ENCODE measurements at places on chromosomes 5 and 9.
A peak's percentile ranks its signal among the peaks of the same experiment; 100 is the strongest.

DNA sequence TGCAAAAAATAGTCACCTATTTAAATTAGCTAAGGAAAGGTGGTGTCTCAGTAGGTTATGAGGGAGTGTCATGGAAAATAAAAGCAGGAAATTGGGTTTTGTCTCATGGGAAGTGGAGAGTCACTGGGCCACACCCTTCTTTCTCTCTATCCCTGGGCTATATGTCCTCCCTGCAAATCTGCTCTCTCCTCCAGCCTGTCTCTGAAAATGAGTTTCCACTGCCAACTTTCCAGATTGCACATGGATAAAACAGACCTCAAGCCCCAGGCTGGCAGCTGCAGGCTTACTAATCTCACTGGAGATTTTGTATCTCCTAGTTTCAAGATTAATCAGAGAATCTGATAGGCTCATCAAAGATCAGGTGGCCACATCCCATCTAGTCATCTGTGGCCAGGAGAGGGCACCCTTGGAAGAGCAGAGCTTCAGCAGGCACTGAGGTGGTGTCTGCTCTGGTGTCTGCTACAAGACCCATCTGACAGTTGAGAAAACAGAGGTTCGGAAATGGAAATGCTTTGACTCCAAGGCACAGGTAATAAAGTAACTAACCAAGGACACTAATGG is 178.9 kb downstream of the MSX2 start:
- DNase-seq = no peak

- no peak for DNase-seq
Observed at GRCh38 chr9:113533335-113534225, 70.1 kb downstream of the RGS3 start.

DNA sequence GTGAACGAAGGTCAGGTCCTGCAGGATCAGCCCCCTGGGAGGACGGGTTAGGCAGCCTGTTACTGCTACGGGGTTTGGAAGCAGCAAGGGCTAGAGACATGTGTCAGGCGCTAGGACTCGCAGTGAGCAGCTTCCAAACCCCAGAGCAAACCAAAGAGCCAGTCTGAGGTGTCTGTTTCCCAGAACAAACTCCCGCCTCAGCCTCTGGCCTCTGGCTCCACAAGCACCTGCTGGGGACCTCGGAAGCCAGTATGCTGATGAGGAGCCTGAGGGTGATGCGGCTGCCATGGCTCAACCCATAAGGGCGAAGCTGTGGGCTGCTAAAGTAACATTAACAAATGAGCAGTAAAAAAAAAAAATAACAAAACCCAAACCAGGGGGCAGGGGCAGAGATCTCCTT is 35.0 kb downstream of the PRRT1B start:
- DNase-seq = no peak

DNA sequence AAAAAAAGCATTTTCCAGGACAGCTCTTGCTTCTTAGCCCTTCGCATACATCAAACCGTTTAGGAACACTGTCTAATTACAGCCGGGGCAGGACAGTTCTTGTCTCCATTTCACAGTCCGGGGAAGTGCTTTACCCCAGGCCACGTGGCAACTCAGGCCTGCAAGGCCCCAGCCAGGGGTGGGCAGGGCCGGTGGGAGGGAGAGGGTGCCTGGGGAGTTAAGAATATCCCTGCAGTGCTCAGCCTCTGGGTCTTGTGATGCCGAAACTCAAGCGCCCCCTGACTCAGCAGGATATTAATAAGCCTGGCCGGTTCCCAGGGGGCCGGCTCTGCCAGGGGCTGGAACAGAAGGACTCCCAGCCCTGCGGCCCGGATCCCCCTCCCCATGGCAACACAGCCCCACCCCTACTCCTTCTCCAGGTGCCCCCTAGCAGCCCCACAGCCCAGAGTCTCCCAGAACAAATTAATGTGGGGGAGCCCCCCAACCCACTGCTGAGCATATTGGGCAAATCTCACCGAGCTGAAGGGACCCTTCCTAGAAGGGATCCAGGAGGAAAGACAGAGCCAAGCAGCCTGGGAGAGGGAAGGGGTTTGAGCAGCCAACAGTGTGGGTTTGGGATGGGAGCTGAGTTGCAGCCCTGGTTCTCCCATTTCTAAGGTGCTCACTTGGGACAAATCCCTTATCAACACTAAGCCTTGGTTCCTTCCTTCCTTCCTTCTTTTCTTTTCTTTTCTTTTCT is 45.3 kb downstream of the PLPP7 start:
- peak; percentile 30 for DNase-seq

GRCh38 chr9:125867751-125868415 is 120.7 kb downstream of the PBX3 start:
- peak; percentile 17 for DNase-seq

DNA sequence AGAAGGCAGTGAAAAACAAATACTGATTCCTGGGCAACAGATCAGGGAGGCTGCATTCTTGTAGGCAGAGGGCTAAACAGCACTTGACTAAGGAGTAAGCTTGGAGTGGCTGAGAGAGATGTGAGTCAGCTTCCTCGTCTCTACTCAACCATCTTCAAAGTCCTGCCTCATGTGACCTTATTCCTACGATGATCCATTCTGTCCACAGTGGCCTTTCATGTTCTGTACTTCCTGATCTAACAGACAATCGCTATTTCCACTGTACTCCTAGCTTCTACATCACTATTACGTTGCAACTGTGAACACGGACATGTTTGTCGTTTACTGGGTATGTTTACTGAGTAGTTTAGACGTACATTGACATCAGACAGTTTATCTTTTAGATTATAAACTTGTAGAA is 365.4 kb downstream of the ARL15 start:
- no peak for DNase-seq

- peak; percentile 28 for DNase-seq
Observed at GRCh38 chr9:120362446-120362845, 217.5 kb downstream of the CDK5RAP2 start.

- DNase-seq = peak; percentile 9
Observed at GRCh38 chr9:87770616-87771315, 44.8 kb downstream of the CTSL start.

GRCh38 chr5:138793575-138793974 is 40.4 kb downstream of the CTNNA1 start:
- DNase-seq = peak; percentile 39

DNA sequence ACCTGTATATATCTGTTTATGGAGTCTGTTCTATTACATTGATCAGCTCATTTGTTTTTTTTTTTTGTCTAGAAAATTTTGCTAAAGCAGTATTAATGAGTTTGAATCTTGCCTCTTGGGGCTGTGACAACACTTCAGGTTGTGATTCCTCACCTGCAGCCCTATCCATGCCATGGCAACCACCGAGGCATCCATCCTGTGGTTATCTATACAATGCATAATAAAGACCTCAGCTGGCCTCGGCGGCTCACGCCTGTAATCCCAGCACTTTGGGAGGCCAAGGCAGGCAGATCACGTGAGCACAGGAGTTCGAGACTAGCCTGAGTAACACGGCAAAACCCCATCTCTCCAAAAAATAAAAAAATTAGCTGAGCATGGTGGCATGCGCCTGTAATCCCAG is 28.1 kb upstream of the PDCD1LG2 start:
- DNase-seq = no peak

- peak; percentile 37 for DNase-seq
Observed at GRCh38 chr5:72237415-72237814, 82.6 kb downstream of the MRPS27 start.

GRCh38 chr9:87698069-87698809 is 27.7 kb upstream of the CTSL start:
- DNase-seq = no peak

- DNase-seq = peak; percentile 3
Observed at GRCh38 chr9:12878351-12878978, 103.6 kb downstream of the LURAP1L start.

DNA sequence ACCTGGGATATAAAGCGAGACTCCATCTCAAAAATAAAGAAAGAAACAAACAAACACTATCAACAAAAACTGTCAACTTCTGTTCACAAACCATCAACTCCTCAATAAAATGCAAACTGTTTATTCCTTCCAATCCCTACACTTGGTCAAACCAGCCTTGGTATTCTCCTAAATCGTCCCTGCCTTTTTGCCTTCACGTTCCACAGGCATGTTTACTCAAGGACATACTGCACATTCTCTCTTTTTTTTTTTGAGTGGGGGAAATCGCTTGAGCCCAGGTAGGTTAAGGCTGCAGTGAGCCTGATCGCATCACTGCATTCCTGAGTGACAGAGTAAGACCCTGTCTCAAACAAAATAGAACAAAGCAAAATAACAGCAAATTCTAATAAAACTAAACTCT is 13.0 kb downstream of the UBAP2 start:
- DNase-seq = no peak

DNA sequence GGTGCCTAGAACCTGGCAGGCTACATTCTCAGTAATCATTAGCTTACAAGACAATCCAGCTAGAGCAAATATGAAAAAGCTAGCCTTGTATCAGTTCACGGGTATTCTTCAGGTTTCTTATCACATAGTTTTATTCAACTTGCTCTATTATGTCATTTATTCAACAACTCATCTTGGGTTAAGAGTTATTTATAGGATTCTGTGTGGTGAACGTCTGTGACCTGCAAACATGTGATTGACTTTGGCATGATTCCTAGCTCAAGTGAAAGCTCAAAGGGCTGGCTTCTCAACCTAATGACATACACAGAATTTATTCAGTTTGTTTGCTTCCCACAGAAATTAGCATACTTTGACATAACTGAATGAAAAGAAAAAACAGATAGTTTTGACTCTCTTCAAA is 173.1 kb downstream of the PLPPR1 start:
- no peak for DNase-seq

- DNase-seq = peak; percentile 53
Observed at GRCh38 chr5:8905021-8905420, 640.9 kb downstream of the SEMA5A start.

DNA sequence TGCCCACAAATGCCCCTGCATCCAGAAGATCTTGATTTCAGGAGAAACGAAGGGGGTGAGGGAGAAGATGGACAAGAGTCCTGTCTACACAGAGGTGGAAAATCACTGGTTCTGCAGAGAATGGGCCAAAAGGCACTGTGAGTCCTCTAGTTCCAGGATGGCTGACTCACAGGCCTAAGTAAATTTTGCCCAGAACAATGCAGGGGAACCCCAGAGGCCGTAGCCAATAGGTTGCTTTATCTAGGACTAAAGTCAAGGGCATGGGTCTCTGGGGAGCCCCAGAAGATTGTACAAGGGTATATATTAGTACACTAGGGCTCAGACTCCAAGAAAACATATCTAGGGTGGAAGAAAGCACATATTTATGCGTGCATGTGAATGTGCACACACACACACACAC is 98.0 kb downstream of the SLIT3 start:
- DNase-seq = peak; percentile 17

DNA sequence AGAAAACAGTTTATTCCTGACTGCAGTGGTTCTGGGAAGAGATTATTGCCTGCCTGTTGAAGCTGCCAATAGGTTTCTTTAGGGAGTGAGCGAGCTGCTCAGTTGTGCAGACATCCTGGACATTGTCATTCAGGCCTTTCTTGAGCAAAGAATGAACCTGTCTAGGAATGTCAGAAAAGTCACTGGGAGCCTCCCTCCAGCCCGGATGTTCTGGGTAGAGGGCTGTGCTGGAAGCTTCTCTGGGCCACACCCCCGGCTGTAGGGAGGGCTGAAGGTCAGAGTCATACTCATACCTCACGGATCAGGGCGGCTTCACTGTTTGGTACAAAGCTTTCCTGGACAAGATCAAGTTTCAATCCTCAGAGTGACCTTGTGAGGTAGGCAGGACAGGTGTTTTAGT is 33.4 kb upstream of the TBC1D2 start:
- DNase-seq = no peak

DNA sequence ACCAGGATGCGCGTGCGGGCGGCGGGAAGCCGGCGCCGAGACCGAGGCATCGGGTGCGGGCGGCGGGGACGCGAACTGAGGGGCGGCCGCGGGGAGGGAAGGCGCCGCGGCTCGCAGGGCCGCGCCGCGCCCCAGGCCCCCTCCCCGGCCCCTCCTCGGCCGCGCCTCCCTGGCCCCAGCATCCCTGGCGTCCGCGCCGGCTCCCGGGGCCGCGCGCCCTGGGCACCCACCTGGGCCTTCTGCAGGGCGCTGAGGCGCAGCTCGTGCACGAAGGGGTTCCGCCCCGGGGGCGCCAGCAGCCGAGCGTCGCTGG is 324 bp downstream of the LPCAT1 start:
- DNase-seq = peak; percentile 54

GRCh38 chr9:32468740-32469139 is 57.3 kb downstream of the RIGI start:
- DNase-seq = no peak

DNA sequence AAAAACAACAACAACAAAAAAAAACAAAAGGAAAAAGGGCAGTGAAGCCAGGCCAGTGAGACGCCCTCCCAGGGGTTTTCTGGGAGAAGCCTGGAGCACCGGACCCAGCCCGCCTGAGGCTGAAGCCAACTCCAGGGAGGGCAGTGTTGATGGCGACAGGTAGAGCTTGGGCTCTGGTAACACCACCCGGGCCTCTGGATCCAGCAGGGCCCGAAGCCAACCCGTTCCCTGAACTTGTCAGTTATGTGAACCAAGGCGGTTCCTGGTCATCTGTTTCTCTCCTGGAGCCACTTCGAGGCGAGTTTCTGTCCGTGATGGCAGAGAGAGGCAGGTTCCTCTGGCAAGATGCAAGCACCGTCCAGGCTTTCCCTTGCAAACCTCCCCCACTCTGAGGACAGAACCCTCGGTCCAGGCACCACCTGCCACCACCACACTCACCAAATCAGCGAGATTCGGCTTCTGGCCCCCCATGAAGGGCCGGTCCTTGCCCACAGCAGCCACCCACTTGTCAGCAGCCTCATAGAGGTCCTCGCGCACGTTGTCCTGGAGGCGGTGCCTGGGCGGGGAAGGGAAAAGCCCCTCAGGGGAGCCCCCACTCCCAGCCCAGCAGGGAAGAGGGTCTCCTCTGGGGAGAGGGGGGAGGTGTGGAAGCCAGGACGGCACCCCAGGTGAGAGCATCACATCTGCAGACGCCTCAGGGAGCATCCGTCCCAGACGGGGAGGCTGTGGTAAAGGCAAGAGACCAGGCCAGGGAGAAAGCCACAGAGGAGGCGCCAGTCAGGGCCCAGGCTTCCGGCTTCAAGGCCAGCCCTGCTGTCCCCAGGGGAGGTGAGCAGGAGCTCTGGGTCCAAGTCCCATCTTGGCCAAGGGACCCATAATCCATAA is 5.4 kb downstream of the PTGES2 start:
- no peak for DNase-seq

DNA sequence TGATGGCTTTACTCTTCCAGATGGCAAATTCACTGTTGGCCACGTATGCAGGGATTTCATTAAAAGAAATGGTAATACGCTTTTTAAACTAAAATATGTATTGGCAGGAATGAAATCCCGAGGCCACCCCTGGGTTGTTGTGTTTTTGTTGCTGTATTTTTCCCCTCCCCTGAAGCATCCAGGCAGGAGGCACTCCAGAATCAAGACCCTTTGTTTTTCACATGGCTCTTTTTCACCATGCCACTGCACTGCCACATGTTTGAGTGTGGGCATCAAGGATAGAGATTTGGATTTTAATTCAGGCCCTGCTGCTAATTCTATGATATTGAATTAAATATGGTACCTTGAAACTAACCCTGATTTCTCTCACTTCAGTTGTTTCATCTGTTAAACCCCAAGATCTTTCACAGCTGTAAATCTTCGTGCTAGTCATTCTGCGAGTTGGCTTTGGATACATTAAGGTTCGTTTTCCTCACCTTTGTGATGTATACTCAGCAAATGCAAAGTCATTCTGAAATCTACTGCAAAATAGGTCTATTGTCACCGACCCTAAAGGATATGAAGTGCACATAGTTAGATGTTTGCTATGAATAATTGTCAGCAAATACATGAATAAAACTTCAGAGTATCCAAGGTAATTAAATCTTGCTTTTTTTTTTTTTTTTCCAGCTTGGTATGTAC is 533.4 kb downstream of the PTPRD start:
- no peak for DNase-seq

- DNase-seq = no peak
Observed at GRCh38 chr5:64758901-64759300, 9.6 kb downstream of the SREK1IP1 start.

Data from GM23248 (cell line).